Upper lobe of left lung (tissue), 6 donors: ENCODE measurements at places on chromosomes 7 and 10. TPM values are rescaled to one million over a fixed set of nuclear protein-coding genes. Genes with fewer than 3 reads are reported as not detected.

Gene MYL10
- total RNA-seq: not detected

Gene COBL
- total RNA-seq: 32.0 TPM

Gene NME8
- total RNA-seq: 1.1 TPM

Gene LAMB1
- 101 TPM for total RNA-seq

Gene DUSP5
- 9.6 TPM for total RNA-seq

Gene FRMPD2
- total RNA-seq: 6.2 TPM

Gene SUN3
- total RNA-seq: not detected

Gene NCF1
- 53.3 TPM for total RNA-seq

Gene LRRD1
- not detected for total RNA-seq

Gene HSPA14
- total RNA-seq: 7.8 TPM

Gene EZH2
- total RNA-seq: 2.2 TPM

Gene NAT16
- not detected for total RNA-seq

Gene SPDYE11
- total RNA-seq: not detected

Gene CALD1
- total RNA-seq: 156 TPM

Gene LBX1
- 0.20 TPM for total RNA-seq

Gene IPMK
- total RNA-seq: 6.3 TPM

Gene BAMBI
- total RNA-seq: 14.3 TPM

Gene STAM
- 85.1 TPM for total RNA-seq

Gene CACNA2D1
- total RNA-seq: 8.1 TPM

Gene TLX1
- total RNA-seq: not detected

Gene GALNT17
- 14.3 TPM for total RNA-seq

Gene SPDYE3
- not detected for total RNA-seq

Gene ZC3HAV1L
- 8.8 TPM for total RNA-seq

Gene TDRD1
- 0.15 TPM for total RNA-seq

Gene SAMD9L
- 30.4 TPM for total RNA-seq

Gene CYP3A4
- total RNA-seq: 0.34 TPM

Gene CYP26C1
- 0.27 TPM for total RNA-seq

Gene AOAH
- 33.5 TPM for total RNA-seq

Gene MYH16
- not detected for total RNA-seq

Gene ACSL5
- total RNA-seq: 73.0 TPM

Gene AGBL3
- total RNA-seq: 1.6 TPM

Gene CDK14
- 31.0 TPM for total RNA-seq

Gene HTR5A
- total RNA-seq: not detected

Gene FKBP9
- 117 TPM for total RNA-seq

Gene PGAM2
- total RNA-seq: 0.91 TPM

Gene EVX1
- not detected for total RNA-seq

Gene CDH23
- 29.3 TPM for total RNA-seq

Gene GIMAP7
- 45.0 TPM for total RNA-seq

Gene VIPR2
- 0.74 TPM for total RNA-seq

Gene GSTO1
- total RNA-seq: 30.4 TPM

Gene SEMA4G
- 20.4 TPM for total RNA-seq

Gene COL28A1
- total RNA-seq: 14.7 TPM

Gene FANK1
- total RNA-seq: 42.9 TPM

Gene CLCN1
- total RNA-seq: 0.10 TPM

Gene FBXO24
- 0.77 TPM for total RNA-seq

Gene PDCD11
- total RNA-seq: 20.8 TPM

Gene ZEB1
- total RNA-seq: 27.5 TPM

Gene CFAP46
- 9.4 TPM for total RNA-seq

Gene SYNPO2L
- 0.78 TPM for total RNA-seq

Gene TAS2R4
- 1.4 TPM for total RNA-seq

Gene GTF2IRD1
- 37.2 TPM for total RNA-seq

Gene GPER1
- total RNA-seq: 8.8 TPM

Gene MMP21
- total RNA-seq: not detected

Gene PAX4
- total RNA-seq: not detected

Gene ZNF22
- total RNA-seq: 8.4 TPM
